ENCODE measurements at places on chromosomes 6 and 20.

GRCh38 chr6:147322299-147323162, 118.3 kb downstream of the STXBP5 start:
- no peaks in the 10 kb centered on the region for H3K27me3 ChIP-seq
- no peak overlapping the region for H3K4me3 ChIP-seq
- no peak overlapping the region for H3K27ac ChIP-seq
- H3K4me1 ChIP-seq: peaks cover 6% of the 10 kb centered on the region
- peaks cover 5% of the 10 kb centered on the region for H3K36me3 ChIP-seq

DNA sequence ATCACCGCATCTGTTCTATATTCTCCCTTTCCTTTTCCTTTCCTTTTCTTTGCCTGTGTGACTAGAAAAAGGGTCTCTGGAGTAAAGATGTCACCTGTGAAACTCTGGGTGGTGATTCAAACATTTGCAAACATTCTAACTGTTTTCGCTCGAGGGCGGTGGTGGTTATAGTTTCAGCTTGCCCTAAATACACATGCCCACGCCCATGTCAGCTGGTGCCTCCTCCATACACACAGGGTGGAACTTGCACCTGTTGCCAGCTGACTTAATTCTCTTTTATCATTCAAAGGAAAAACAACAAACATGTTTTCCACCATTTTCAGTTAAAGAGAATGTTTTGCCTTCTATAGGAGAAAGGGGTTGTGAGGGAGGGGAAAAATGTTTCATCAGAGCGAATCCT, 381.9 kb upstream of the ARID1B start:
- no peaks in the 10 kb centered on the region for H3K36me3 ChIP-seq
- H3K4me3 ChIP-seq: peak overlapping the region; percentile 30
- peaks cover 70% of the 10 kb centered on the region for H3K4me1 ChIP-seq
- H3K27ac ChIP-seq: no peak overlapping the region
- DNase-seq: no peak

DNA sequence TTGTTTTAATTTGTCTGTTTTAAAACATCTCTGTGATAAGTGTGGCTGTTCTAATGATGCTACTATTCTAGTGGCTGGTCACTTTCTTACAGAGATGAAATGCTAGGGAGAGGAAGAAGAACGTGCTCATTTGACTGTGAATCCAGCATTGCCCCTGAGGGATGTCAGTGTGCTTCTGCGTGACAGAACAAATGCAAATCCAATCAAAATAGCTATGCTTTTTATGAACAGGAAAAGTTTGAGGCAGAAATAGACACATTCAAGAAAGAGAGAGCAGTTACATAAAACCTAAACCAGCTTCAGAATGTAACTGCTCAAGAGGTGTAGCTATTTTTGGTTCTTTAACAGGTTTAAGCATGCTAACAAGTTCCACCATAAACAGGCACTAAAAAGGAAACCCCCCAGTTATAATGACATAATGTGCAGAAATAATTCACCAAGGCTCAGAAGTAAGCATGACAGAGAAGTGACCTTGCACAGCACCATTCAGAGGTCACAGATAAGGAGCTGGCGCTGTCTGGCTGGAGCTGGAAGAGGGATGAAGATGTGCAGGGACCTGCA, 385.3 kb downstream of the EPM2A start:
- H3K27me3 ChIP-seq: no peaks in the 10 kb centered on the region
- no peaks in the 10 kb centered on the region for H3K36me3 ChIP-seq
- H3K4me3 ChIP-seq: no peak overlapping the region
- H3K4me1 ChIP-seq: no peaks in the 10 kb centered on the region
- DNase-seq: no peak
- no peak overlapping the region for H3K27ac ChIP-seq

GRCh38 chr6:38391626-38392579, 247.8 kb downstream of the BTBD9 start:
- no peak overlapping the region for H3K27ac ChIP-seq
- no peaks in the 10 kb centered on the region for H3K4me1 ChIP-seq
- H3K36me3 ChIP-seq: no peaks in the 10 kb centered on the region
- H3K27me3 ChIP-seq: no peaks in the 10 kb centered on the region
- H3K4me3 ChIP-seq: no peak overlapping the region
- DNase-seq: no peak

DNA sequence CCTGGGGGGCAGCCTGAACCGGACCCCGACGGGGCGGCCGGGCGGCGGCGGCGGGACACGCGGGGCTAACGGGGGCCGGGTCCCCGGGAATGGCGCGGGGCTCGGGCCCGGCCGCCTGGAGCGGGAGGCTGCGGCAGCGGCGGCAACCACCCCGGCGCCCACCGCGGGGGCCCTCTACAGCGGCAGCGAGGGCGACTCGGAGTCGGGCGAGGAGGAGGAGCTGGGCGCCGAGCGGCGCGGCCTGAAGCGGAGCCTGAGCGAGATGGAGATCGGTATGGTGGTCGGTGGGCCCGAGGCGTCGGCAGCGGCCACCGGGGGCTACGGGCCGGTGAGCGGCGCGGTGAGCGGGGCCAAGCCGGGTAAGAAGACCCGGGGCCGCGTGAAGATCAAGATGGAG, 636 bp downstream of the SRF start:
- H3K27ac ChIP-seq: peak overlapping the region; percentile 88
- no peaks in the 10 kb centered on the region for H3K27me3 ChIP-seq
- H3K4me3 ChIP-seq: peak overlapping the region; percentile 92
- H3K4me1 ChIP-seq: peaks cover 39% of the 10 kb centered on the region
- peak; percentile 68 for DNase-seq
- H3K36me3 ChIP-seq: peaks cover 14% of the 10 kb centered on the region

- H3K27ac ChIP-seq: no peak overlapping the region
- no peak for DNase-seq
- H3K27me3 ChIP-seq: no peaks in the 10 kb centered on the region
- no peak overlapping the region for H3K4me3 ChIP-seq
- H3K4me1 ChIP-seq: no peaks in the 10 kb centered on the region
- H3K36me3 ChIP-seq: peaks cover 7% of the 10 kb centered on the region
These were observed 16.9 kb downstream of the MPC1 start for GRCh38 chr6:166365806-166366205.

GRCh38 chr6:33668914-33669313, 42.6 kb downstream of the UQCC2 start:
- no peaks in the 10 kb centered on the region for H3K27me3 ChIP-seq
- DNase-seq: no peak
- H3K27ac ChIP-seq: no peak overlapping the region
- H3K4me3 ChIP-seq: no peak overlapping the region
- H3K4me1 ChIP-seq: peaks cover 15% of the 10 kb centered on the region

GRCh38 chr20:297925-298775, 780 bp downstream of the ZCCHC3 start:
- peak overlapping the region; percentile 95 for H3K4me3 ChIP-seq
- H3K36me3 ChIP-seq: peaks cover 6% of the 10 kb centered on the region
- H3K27me3 ChIP-seq: no peaks in the 10 kb centered on the region
- peaks cover 26% of the 10 kb centered on the region for H3K4me1 ChIP-seq
- DNase-seq: peak; percentile 36
- H3K27ac ChIP-seq: peak overlapping the region; percentile 84

- no peaks in the 10 kb centered on the region for H3K36me3 ChIP-seq
- no peak overlapping the region for H3K4me3 ChIP-seq
- H3K27ac ChIP-seq: no peak overlapping the region
- no peaks in the 10 kb centered on the region for H3K4me1 ChIP-seq
- DNase-seq: no peak
These were observed 30.4 kb downstream of the KCNB1 start for GRCh38 chr20:49452011-49452482.

GRCh38 chr6:158611541-158612370, 32.8 kb downstream of the DYNLT1 start:
- no peak overlapping the region for H3K27ac ChIP-seq
- no peak for DNase-seq
- H3K4me3 ChIP-seq: no peak overlapping the region
- H3K27me3 ChIP-seq: no peaks in the 10 kb centered on the region

DNA sequence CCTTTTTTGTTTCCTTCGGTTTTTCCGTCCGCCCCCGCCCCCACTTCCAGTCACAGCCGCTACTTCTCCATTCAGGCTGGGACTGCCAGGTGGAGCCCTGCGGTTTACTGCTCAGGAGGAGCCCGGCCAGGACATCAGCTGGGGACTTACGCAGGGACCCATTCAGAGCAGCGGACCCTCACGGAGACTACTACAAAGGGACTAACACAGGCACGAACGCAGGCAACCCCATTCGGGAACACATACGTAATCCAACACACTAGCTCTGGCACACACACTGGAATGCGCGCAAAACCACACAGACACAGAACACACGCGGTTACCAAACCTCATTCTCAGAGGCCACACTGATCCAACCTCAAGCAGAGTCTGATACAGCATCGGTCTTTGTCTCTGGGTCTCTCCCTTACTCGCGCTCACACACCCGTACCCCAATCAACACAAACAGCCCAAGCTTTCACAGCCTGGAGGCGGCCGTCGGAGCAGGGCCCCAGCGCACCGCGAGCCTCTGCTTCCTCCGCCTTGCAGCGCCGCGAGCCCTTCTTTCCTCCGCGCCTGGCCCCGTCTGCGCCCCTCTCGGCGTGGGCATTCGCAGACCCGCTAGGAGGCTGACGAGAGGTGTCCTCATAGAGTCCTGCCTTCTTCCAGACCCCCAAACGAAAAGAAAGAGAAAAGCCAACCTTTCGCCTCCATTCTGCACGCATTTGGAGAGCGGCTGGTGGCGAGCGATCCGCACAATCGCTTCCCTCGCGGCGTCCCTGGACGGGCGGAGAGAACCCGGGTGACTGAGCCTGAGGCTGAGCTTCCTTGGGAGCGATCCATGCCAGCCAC, 1.1 kb upstream of the SLC32A1 start:
- peaks cover 33% of the 10 kb centered on the region for H3K4me1 ChIP-seq
- no peak overlapping the region for H3K4me3 ChIP-seq
- no peaks in the 10 kb centered on the region for H3K36me3 ChIP-seq
- H3K27ac ChIP-seq: no peak overlapping the region

DNA sequence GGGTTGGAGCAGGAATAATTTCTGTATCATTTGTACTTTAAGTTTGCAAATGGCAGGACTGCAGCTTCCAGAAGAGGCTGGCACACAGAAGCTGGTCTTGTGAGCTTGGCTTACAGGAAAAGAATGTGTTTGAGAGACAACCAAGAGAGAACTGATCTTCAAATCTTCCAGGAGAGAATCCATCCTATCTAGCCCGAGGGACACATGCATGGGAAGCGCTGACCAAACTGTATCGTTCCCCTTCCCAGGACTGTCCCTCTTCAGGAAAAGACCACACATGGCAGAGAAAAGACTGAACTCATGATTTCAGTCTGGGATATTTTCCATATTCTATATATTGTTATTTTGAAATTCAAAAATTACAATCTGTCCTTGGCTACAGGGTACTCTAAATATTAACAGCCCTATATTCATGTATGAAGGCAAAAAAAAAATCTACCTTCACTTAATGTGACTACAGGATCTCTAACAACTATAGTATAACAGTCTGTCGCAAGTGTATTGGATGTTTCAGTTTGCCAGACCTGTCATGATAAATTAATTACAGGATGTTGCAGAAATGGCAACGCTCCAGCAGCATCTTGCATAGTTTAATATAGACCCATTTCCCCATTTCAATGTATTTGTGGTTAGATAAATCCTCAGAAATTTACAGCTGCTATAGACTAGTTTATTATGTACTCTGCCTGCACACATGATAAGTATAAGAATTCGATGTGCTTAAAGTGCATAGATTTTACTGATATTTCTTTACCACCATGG, 99.4 kb downstream of the MYB start:
- DNase-seq: no peak
- no peak overlapping the region for H3K4me3 ChIP-seq
- H3K36me3 ChIP-seq: no peaks in the 10 kb centered on the region
- H3K4me1 ChIP-seq: no peaks in the 10 kb centered on the region
- H3K27ac ChIP-seq: no peak overlapping the region
- no peaks in the 10 kb centered on the region for H3K27me3 ChIP-seq

DNA sequence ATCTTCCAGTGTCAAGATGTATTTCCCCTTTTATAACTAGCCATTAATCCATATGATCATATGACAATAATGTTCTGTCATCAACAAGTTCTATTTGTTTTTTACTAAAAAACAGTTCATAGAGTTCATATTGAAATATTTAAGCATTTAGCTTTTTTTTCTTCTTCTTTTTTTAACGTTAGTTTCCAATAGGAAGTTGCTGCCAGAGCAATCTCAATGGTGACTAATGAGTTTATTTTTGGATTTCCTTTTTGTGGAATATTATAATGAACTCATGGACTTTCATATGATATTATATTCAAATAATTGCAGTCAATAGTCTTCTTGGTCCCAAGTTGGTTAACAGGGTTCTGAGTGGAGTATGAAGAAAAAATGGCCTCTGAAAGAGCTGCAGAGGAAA, 343.3 kb downstream of the BCKDHB start:
- H3K27me3 ChIP-seq: no peaks in the 10 kb centered on the region
- DNase-seq: no peak
- H3K27ac ChIP-seq: no peak overlapping the region
- no peaks in the 10 kb centered on the region for H3K4me1 ChIP-seq
- no peak overlapping the region for H3K4me3 ChIP-seq
- H3K36me3 ChIP-seq: no peaks in the 10 kb centered on the region

GRCh38 chr20:57907131-57908000, 197.6 kb upstream of the PMEPA1 start:
- DNase-seq: no peak
- H3K36me3 ChIP-seq: no peaks in the 10 kb centered on the region
- H3K4me3 ChIP-seq: no peak overlapping the region
- no peaks in the 10 kb centered on the region for H3K4me1 ChIP-seq
- no peak overlapping the region for H3K27ac ChIP-seq

GRCh38 chr20:25025091-25025861, 32.7 kb downstream of the ACSS1 start:
- H3K27ac ChIP-seq: no peak overlapping the region
- no peak overlapping the region for H3K4me3 ChIP-seq
- H3K4me1 ChIP-seq: no peaks in the 10 kb centered on the region
- H3K27me3 ChIP-seq: no peaks in the 10 kb centered on the region
- no peak for DNase-seq
- peaks cover 15% of the 10 kb centered on the region for H3K36me3 ChIP-seq

- H3K27ac ChIP-seq: no peak overlapping the region
- no peak for DNase-seq
- H3K27me3 ChIP-seq: no peaks in the 10 kb centered on the region
- no peaks in the 10 kb centered on the region for H3K36me3 ChIP-seq
These were observed 227.7 kb downstream of the MYLK4 start for GRCh38 chr6:2523061-2523460.

- H3K4me3 ChIP-seq: peak overlapping the region; percentile 79
- peaks cover 11% of the 10 kb centered on the region for H3K4me1 ChIP-seq
- H3K27ac ChIP-seq: peak overlapping the region; percentile 45
These were observed 94.0 kb downstream of the CD83 start for GRCh38 chr6:14211562-14211942.

GRCh38 chr20:19288636-19289035, 76.2 kb downstream of the SLC24A3 start:
- H3K36me3 ChIP-seq: no peaks in the 10 kb centered on the region
- no peaks in the 10 kb centered on the region for H3K27me3 ChIP-seq
- no peak overlapping the region for H3K4me3 ChIP-seq
- DNase-seq: no peak
- no peaks in the 10 kb centered on the region for H3K4me1 ChIP-seq

- DNase-seq: no peak
- H3K27ac ChIP-seq: no peak overlapping the region
- no peak overlapping the region for H3K4me3 ChIP-seq
- no peaks in the 10 kb centered on the region for H3K4me1 ChIP-seq
- no peaks in the 10 kb centered on the region for H3K27me3 ChIP-seq
These were observed 1320.1 kb upstream of the GJE1 start for GRCh38 chr6:140812636-140813035.
